ENCODE measurements at places on chromosomes 13 and 19. TPM values are rescaled to one million over a fixed set of nuclear protein-coding genes. Genes with fewer than 3 reads are reported as not detected.

ZNF799 gene
- 6.2 TPM for total RNA-seq

GFY gene
- not detected for total RNA-seq

RFPL4AL1 gene
- total RNA-seq, result not detected

ZNF556 gene
- total RNA-seq, result 0.30 TPM

PLK5 gene
- not detected for total RNA-seq

All from activated naive CD4-positive, alpha-beta T cell treated with anti-CD3 and anti-CD28 coated beads, Interleukin-2, amount 50 U/mL, for 72 hours (primary cell).